Activated CD4-positive, alpha-beta T cell treated with anti-CD3 and anti-CD28 coated beads for 36 hours (primary cell): ENCODE measurements at places on chromosomes 5 and 9. TPM values are rescaled to one million over a fixed set of nuclear protein-coding genes. Genes with fewer than 3 reads are reported as not detected.

DNA sequence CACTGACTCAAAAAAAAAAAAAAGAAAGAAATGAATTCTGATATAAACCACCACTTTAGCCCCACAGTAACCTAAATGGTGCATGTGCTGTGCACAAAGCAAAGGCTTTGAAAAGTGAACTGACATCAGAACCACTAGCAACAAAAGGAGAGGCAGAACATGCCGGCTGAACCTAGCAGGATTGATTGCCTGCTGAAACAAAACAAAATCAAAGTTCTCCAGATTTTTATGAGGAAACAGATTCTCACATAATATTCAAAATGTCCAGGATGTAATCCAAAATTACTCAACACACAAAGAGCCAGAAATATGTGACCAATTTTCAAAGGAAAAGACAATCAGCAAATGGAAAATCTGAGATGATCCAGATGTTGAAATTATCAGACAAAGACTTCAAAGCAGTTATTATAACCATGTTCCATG, 37.9 kb downstream of the UBTD2 start:
- H3K4me3 ChIP-seq: no peak overlapping the region
- peaks cover 11% of the 10 kb centered on the region for H3K4me1 ChIP-seq
- H3K36me3 ChIP-seq: peaks cover 23% of the 10 kb centered on the region
- no peak overlapping the region for H3K27ac ChIP-seq

DNA sequence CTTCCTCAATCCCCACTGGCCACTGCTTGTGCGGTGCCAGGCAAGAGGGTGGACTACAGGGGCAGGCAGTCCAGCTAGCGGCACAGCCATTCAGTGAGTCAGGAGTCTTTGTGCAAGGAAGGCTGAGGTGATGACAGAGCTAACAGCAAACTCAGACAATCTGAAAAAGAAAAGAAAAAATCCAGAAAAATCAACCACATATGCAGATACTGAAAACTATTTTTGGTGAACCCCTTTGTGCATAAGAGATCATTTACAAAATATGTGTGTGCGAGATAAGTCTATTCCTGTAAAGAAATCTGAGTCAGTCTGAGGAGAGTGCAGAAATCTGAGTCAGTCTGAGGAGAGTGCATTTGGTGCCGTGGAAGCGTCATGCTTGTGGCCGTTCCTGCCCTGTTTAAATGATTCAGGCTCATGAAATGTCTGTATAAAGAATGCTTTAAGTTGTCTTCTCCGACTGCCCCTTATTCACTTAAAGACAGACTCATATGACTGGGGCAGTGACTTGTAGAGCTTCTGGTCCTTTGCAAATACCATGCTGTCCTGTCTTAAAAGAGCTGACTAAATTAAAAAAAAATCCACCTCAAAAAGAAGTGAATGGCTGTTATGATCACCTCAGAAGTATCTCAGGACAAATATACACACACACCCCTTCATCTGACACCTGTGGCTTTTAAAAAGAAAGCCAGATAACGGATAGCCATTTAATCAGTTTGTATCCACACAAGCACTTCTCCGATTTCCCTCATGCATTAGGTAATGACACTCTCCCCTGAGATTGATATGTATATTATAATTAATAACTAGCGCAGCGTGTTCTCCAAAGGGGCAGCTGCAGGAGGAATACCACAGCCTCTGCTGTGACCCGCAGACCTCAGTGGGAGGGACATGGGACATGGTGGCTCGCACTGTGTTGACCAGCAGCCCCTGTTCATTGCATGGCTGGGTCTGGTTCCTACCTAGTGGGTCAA, 47.3 kb downstream of the TRIO start:
- H3K27me3 ChIP-seq: peaks cover 2% of the 10 kb centered on the region
- no peaks in the 10 kb centered on the region for H3K4me1 ChIP-seq
- no peak for DNase-seq
- no peak overlapping the region for H3K4me3 ChIP-seq
- H3K27ac ChIP-seq: no peak overlapping the region
- H3K36me3 ChIP-seq: no peaks in the 10 kb centered on the region

DNA sequence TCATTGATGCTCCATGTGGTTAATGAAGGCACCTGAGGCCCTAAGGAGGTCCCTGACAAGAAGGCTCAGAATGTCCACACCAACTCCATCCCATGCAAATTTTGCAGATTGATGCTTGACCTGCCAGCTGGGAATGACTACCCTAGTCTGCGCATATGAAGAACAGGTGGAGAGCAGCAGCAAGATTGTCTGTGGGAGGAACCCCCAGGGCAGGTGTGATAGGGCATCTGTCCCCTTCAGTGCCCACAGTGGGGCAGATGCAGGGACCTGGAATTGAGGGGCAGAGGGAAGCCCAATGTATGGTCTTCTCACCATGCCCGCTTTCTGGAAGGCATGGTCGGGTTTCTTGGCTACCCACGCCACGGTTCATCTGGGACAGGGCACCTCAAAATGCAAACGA, 79.6 kb downstream of the MACROH2A1 start:
- no peak for DNase-seq
- no peak overlapping the region for H3K4me3 ChIP-seq
- H3K4me1 ChIP-seq: peaks cover under 1% of the 10 kb centered on the region
- H3K27ac ChIP-seq: no peak overlapping the region

GRCh38 chr5:59698207-59699178, 195.0 kb downstream of the PDE4D start:
- H3K4me3 ChIP-seq: no peak overlapping the region
- H3K27me3 ChIP-seq: no peaks in the 10 kb centered on the region
- H3K27ac ChIP-seq: no peak overlapping the region
- no peak for DNase-seq

DNA sequence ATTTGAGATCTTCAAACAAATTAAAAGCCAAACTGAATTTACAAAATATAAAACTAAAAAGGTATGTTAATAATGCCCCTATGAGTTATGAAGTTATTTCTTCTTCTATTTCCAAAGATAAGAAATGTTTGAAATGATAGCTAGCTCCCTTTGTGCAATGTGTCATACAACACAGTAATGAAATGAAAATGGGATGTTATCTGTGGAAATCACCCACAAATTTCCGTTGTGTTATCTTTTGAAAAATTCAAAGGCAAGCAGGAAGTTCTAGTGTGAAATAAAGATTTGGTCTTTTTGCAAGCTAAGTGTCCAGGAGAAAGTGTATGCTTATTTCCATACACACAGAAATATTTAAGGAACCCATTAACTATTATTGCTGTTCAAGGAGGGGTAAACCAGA, 375.3 kb upstream of the PRR16 start:
- H3K27me3 ChIP-seq: no peaks in the 10 kb centered on the region
- H3K36me3 ChIP-seq: no peaks in the 10 kb centered on the region
- no peak overlapping the region for H3K27ac ChIP-seq

GRCh38 chr5:150043657-150044328, 42.6 kb downstream of the CSF1R start:
- H3K36me3 ChIP-seq: peaks cover 44% of the 10 kb centered on the region
- no peak for DNase-seq
- H3K27ac ChIP-seq: peak overlapping the region; percentile 10
- no peaks in the 10 kb centered on the region for H3K27me3 ChIP-seq
- H3K4me3 ChIP-seq: no peak overlapping the region

DNA sequence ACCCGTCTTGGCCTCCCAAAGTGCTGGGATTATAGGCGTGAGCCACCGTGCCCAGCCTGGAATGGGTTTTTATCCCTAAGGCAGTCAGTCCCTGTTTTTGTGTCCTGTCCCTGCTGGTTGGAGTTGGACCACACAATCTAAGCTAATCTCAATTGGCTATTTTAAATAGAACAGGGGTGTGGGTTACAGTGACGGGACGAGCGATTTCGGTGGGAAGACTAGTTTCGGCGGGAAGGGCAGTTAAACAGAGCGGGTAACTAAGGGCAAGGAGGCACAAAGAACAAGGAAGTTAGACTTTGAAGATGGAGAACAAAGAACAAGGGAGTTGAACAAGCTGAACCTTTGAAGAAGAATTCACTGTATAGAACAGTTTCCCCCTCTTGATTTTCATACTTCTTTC, 1.4 kb downstream of the GTF3C5 start:
- peaks cover 14% of the 10 kb centered on the region for H3K36me3 ChIP-seq
- peaks cover 42% of the 10 kb centered on the region for H3K4me1 ChIP-seq
- DNase-seq: no peak
- peak overlapping the region; percentile 94 for H3K4me3 ChIP-seq
- H3K27ac ChIP-seq: peak overlapping the region; percentile 95
- no peaks in the 10 kb centered on the region for H3K27me3 ChIP-seq

DNA sequence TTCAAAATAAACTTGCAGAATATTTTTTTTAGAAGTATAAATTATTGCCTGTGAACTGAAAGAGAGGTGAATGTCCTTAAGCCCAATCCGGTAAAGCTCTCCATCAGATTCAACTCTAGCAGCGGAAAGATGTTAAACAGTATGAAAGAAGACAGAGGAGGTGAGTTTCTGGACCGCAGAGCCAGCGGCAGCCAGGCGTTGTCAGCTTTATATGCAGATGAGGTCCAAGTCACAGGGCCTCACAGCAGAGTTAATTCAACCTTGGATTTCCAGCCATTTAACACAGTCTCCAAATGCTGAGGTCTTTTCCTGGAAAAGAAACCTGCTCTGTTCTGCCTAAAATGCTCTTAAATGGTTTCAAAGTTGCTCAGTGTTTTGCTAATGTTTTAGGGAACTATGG, 75.5 kb downstream of the OTULIN start:
- H3K36me3 ChIP-seq: peaks cover 20% of the 10 kb centered on the region
- no peak overlapping the region for H3K27ac ChIP-seq
- H3K27me3 ChIP-seq: no peaks in the 10 kb centered on the region
- H3K4me3 ChIP-seq: no peak overlapping the region

GRCh38 chr5:81572201-81572600, 178.3 kb upstream of the ACOT12 start:
- no peak overlapping the region for H3K27ac ChIP-seq
- DNase-seq: no peak
- H3K4me1 ChIP-seq: peaks cover 2% of the 10 kb centered on the region

- H3K4me3 ChIP-seq: no peak overlapping the region
- no peaks in the 10 kb centered on the region for H3K4me1 ChIP-seq
- no peaks in the 10 kb centered on the region for H3K27me3 ChIP-seq
- no peak for DNase-seq
- no peaks in the 10 kb centered on the region for H3K36me3 ChIP-seq
These were observed 394.5 kb downstream of the BNC2 start for GRCh38 chr9:16475996-16476395.

GRCh38 chr9:11595756-11596155, 983.0 kb upstream of the PTPRD start:
- no peaks in the 10 kb centered on the region for H3K27me3 ChIP-seq
- DNase-seq: no peak
- no peaks in the 10 kb centered on the region for H3K36me3 ChIP-seq
- H3K4me3 ChIP-seq: no peak overlapping the region
- H3K27ac ChIP-seq: no peak overlapping the region
- no peaks in the 10 kb centered on the region for H3K4me1 ChIP-seq

- no peaks in the 10 kb centered on the region for H3K27me3 ChIP-seq
- no peaks in the 10 kb centered on the region for H3K36me3 ChIP-seq
- no peak overlapping the region for H3K27ac ChIP-seq
- DNase-seq: no peak
- H3K4me1 ChIP-seq: no peaks in the 10 kb centered on the region
These were observed 169.7 kb downstream of the NFIB start for GRCh38 chr9:14144215-14144614.

GRCh38 chr5:5421149-5421960, 1.1 kb upstream of the ICE1 start:
- H3K36me3 ChIP-seq: no peaks in the 10 kb centered on the region
- H3K4me1 ChIP-seq: peaks cover 12% of the 10 kb centered on the region
- peak; percentile 42 for DNase-seq
- H3K27me3 ChIP-seq: no peaks in the 10 kb centered on the region
- peak overlapping the region; percentile 90 for H3K4me3 ChIP-seq

GRCh38 chr5:35066260-35066795, 18.6 kb upstream of the AGXT2 start:
- H3K4me1 ChIP-seq: no peaks in the 10 kb centered on the region
- H3K36me3 ChIP-seq: no peaks in the 10 kb centered on the region
- DNase-seq: no peak
- no peak overlapping the region for H3K27ac ChIP-seq

GRCh38 chr9:95611354-95611753, 94.6 kb upstream of the PTCH1 start:
- no peak for DNase-seq
- H3K4me3 ChIP-seq: no peak overlapping the region
- H3K4me1 ChIP-seq: no peaks in the 10 kb centered on the region
- H3K36me3 ChIP-seq: no peaks in the 10 kb centered on the region

DNA sequence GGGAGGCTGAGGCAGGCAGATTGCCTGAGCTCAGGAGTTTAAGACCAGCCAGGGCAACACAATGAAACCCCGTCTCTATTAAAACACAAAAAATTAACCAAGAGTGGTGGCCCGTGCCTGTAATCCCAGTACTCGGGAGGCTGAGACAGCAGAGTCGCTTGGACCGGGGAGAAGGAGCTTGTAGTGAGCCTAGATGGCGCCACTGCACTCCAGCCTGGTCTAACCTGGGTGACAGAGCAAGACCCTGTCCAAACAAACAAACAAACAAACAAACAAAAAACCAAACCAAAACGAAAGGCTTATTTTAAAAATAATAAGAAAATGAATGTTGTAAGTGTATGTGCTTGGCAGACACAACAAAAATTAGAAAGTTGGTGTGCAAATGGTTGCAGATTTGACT, 536.3 kb upstream of the PTPRD start:
- H3K36me3 ChIP-seq: no peaks in the 10 kb centered on the region
- no peak overlapping the region for H3K27ac ChIP-seq
- DNase-seq: no peak
- H3K27me3 ChIP-seq: no peaks in the 10 kb centered on the region

- peaks cover 2% of the 10 kb centered on the region for H3K36me3 ChIP-seq
- H3K4me3 ChIP-seq: no peak overlapping the region
- H3K4me1 ChIP-seq: peaks cover 48% of the 10 kb centered on the region
- DNase-seq: no peak
- H3K27me3 ChIP-seq: peaks cover 6% of the 10 kb centered on the region
- peak overlapping the region; percentile 75 for H3K27ac ChIP-seq
These were observed 1.6 kb downstream of the TEX48 start for GRCh38 chr9:114680259-114681001.

GRCh38 chr5:134248256-134248655, 22.4 kb upstream of the PPP2CA start:
- H3K27me3 ChIP-seq: no peaks in the 10 kb centered on the region
- no peaks in the 10 kb centered on the region for H3K36me3 ChIP-seq
- no peak overlapping the region for H3K4me3 ChIP-seq
- no peak for DNase-seq

- H3K36me3 ChIP-seq: no peaks in the 10 kb centered on the region
- H3K4me1 ChIP-seq: no peaks in the 10 kb centered on the region
- H3K27me3 ChIP-seq: no peaks in the 10 kb centered on the region
These were observed 15.3 kb downstream of the ZNF462 start for GRCh38 chr9:106878081-106878837.

DNA sequence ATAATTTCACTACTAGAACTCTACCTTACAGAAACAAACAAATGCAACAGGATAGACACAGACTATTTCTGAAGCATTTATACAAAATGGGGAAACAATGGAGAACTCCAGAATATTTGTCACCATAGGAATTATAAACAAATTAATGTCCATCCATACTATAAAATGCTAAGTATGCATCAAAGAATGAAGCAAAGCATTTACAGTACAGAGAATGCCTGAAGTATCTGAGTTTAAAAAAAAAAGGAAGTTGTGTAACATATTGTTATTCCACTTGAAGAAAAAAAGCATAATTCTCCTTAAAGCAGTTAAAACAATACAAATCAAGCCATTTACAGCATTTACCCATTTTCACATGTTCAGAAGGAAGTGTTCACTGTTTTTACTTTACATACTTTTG, 53.0 kb downstream of the DROSHA start:
- no peak for DNase-seq
- peaks cover 38% of the 10 kb centered on the region for H3K36me3 ChIP-seq
- no peak overlapping the region for H3K27ac ChIP-seq
- H3K27me3 ChIP-seq: no peaks in the 10 kb centered on the region

EMB gene
- total RNA-seq: 37.4 TPM

WDR31 gene
- 1.7 TPM for total RNA-seq

ARSK gene
- total RNA-seq: 5.3 TPM
